ENCODE measurements at places on chromosomes 12 and 14.

- DNase-seq, result no peak
Measured at GRCh38 chr12:60174941-60175340, 579.1 kb downstream of the SLC16A7 start.

GRCh38 chr12:86265329-86265695 lies 9.1 kb upstream of the MGAT4C start:
- DNase-seq, result no peak

DNA sequence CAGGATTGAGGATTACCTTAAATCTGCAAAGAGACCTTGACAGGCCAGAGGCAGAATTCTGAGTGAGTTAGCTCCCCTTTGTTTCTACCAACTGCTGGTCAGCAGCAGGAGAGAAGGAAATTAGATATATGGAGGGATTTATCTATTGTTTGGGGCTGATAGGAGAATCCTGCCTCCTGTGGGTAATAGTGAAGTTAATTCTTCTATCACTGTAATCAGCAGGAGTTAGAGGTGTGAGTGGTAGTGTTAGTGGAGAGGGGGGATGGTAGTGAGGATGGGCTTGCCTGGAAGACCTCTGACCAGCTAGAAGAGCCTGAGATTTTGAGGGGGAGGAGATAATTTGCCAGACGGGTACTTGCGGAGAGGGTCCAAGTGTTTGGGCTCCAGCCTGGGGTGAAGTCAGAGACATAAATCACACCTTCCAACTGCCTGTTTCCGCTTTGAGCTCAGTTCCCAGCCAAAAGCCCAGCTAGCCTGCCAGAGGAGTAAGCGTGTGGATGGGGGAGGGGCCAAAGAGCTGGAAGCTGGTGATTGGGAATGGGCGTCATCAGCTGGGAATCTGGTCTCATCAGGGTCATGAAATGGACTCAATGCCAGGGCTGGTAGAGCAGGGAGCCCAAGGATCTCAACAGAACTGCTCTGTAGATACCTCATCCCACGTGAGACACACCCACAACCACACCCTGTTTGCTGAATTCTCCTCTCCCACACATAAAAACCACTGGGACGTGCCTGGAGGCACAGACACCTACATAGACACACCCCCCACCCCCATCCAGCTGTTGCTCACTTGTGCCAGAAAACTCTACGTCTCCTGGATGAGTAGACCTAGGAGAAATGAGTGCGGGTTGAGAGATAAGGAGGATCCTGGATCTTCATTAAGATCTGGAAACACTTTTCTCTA lies 13.1 kb upstream of the ITGA5 start:
- no peak for DNase-seq

DNA sequence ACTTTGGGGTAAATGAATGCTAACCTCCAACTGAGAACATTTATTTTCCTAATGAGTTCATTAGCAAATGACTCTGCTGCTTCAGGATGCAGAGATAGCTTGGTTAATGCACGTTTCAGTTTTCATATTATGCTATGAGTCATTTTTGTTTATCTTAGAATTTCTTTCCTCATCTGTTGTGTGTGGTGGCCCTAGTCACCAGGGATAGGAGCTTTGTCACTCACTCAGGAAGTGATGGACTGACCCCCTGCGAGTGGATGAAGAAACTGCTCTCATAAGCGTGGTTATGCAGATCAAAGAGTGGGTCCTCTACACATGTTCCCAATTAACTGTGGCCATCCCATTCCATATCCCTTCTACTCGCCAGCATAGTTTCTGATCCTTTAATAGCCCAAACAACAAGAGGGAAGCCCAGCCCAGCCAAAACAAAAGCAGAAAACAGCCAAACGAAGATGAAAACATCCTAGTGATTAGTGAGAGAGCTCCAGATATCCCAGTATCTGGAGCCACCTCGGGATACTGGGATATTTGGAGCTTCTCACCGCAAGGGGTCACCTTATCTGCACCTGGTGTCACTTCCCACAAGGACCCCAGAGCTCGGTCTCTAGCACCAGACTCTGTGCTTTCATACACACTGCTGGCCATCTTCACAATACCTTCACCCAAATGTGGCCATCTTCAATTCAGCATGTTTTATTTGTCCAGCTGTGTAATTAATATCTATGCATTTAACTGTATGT lies 8.6 kb downstream of the TC2N start:
- DNase-seq, result no peak

- no peak for DNase-seq
Measured at GRCh38 chr12:116366456-116366776, 88.9 kb upstream of the MED13L start.

- no peak for DNase-seq
Measured at GRCh38 chr14:59337141-59337611, 128.0 kb downstream of the GPR135 start.

DNA sequence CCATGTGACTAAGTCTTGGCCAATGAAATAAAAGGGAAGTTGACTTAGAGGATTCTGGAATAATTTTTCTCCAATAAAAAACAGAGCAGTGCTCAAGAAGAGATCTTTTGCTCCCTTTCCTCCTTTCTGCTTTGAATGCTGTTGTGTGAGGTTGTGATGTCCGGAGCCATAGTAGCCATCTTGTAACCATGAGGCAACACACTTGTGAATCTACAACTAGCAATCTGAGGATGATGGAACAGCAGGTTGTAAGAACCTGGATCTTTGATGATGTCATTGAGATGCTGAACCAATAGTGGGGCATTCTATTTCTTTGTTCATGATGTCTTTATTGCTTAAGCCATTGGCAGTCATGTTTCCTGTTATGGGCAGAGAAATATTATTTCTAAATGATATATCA lies 230.0 kb upstream of the SRRM4 start:
- DNase-seq, result no peak

GRCh38 chr14:38124506-38124905 lies 83.2 kb upstream of the SSTR1 start:
- no peak for DNase-seq

GRCh38 chr14:94045101-94045500 lies 19.0 kb downstream of the OTUB2 start:
- DNase-seq, result no peak

GRCh38 chr14:74490486-74490885 lies 2.6 kb downstream of the NPC2 start:
- DNase-seq, result no peak

DNA sequence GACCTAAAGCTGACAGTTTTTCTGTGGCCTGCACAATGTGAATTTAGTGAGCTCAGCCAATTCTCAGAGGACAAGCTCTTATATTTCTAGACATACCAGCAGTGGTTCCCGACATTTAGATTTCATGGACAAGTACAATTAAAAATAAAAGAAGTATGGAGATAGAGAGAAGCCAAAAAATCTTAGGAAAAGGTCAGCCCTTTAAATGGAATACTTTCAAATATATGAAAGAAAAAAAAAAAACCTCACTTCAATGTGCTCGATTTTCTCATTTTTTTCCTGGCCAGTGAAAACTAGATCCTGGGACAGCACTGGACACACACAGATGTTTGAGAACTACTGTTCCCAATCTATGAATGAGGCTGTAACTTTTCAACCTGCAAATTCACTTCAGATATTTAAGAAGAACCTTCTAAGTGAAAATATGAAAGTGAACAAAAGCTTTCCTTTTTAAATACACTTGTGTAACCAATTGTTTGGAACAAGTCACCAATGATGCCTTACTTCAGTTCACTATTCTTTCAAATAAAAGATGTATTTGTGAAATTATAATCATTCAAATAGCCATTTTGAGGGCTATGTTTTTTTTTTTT lies 109.4 kb downstream of the SLC38A1 start:
- no peak for DNase-seq

GRCh38 chr12:45509187-45509586 lies 220.3 kb upstream of the ARID2 start:
- no peak for DNase-seq

DNA sequence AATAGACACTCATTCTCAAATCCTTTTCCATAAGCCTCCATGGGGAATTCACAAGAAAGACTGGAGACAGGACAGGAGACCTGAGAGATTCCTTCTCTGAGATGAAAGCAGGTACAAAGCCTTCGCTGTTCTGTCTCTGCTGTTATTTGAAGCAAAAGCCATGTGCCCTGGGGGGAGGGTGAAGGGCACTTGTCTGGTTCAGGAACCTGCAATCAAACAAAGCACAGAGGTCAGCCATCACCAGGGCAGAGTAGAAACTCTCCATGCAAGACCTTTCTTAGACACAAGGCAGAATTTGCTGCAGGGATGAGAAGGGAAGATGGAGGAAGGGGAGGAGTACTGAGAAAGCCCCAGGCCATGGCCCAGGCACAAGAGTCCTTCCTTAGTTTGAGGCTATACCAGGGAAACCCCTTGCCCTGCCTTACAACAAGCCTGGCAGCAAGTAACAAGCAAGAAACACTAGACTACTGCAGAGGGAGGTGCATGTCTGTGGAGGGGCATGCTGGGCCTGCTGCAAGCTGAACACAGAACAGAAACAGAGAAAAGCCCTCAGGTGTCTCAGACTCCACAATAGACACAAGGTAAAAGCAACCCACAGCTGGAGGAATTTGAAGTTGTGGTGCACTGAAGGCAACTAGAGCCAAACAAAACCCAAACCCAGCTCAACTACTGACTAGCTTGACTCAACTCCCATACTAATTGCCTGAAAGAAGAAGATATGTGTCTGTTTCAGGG lies 7.8 kb upstream of the ART4 start:
- DNase-seq, result peak; percentile 54

DNA sequence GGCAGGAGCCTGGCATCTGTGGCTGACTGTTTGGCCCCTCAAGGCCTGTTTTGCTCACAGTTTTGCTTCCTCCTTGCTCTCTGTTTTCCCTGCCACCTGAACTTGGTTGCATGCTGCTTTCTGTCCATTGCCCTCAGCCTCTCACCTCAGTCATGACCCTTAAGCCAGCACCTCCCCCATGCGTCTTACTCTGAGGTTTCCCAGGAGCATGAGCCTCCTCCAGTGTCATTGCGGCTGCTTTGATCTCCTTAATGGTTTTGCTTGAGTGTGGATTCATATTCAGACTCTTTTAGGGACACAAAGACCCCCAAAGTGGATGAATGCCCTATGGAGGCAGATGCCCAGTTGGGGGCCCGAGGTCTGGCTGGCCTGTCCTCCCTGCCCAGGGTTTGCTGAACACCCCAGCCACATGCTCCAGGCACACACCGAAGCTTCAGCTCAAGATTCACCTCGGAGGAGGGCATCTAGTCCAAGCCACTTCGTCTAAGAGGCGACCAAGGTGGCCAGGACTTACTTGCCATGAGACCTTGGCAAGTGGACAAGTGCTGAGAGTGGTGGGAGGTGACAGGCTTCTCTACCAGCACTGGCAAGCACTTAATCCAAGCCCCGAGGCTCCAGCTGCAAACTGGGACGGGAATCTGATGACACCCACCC lies 95.4 kb upstream of the DIO3 start:
- DNase-seq, result peak; percentile 28
